ENCODE measurements at places on chromosomes 16 and 17. TPM values are rescaled to one million over a fixed set of nuclear protein-coding genes. Genes with fewer than 3 reads are reported as not detected.

- DNase-seq = peak; percentile 40
Measured at GRCh38 chr17:21680366-21680765, 12.0 kb upstream of the KCNJ18 start.

DNA sequence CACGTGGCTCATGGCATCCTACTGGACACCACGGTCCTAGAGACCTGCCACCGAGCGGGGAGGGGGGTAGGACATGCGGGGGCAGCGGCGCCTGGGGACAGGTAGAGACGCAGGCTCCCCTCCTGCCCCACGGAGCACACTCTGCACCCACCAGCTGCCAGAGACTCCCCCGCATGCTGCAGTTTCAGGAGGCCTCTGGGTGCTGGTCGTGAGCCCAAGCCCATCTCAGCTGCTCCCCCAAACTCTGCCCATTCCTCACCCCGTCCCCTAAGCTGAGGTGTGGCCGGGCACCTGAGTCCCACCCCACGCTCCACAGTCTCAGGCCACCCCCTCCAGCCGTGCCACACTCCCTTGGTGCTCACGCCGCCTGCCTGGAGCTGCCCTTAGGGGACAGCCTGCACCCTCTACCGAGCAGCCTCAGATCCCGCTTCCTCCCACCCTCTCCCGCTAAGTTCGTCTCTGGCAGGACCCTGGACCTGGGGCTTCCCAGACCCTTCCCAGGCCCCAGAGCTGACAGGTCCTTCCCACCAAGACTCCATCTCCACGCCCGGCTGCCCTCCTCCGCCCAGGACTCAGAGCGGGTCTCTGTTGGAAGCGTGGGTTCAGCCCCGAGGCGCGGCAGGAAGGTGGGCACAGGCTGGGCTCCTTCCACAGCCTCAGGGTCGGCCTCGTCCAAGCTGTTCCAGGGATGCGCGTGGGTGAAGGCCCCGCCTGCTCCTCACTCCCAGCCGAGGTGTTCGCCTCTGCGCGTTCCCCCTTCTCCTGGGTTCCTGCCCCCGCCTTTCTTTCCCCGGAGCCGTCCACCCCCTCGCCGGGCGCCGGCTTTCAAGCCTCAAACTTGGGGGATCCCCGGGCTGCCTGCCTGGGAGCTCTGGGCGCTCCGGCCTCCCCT lies 1.3 kb downstream of the RAB40B start:
- no peak for DNase-seq

DNA sequence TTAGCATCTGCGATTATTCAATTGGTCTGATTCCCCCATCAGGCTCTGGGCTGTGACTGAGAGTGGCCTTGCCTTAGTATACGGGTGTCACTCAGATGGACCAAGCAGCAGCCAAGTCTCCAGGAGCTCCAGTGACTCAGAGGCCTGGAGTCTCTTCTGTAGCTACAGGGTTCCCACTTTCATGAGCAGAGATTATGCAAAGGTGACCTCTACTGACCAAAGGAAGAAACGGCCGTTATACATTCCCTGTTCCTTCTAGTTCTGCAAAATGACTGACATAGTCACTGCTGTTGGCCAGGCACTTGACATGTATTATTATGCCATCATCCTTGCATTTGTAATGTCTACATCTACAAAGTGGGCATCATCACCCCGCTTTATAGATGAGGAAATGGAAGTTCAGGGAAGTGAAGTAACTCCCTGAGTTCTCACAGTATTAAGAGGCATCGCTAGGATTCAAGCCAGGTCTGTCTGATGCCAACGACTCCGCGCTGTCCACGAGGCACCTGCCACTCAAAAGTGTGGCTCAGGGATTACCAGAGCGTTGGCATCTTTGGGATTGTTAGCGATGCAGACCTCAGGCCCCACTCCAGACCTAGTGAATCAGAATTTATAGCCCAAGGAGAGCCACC lies 23.3 kb downstream of the SLC38A7 start:
- DNase-seq = no peak

- DNase-seq = no peak
Measured at GRCh38 chr17:73593249-73593965, 50.8 kb downstream of the SDK2 start.

- no peak for DNase-seq
Measured at GRCh38 chr17:16068323-16068722, 68.7 kb downstream of the TTC19 start.

- no peak for DNase-seq
Measured at GRCh38 chr16:81143921-81144471, 47.8 kb upstream of the GCSH start.

- no peak for DNase-seq
Measured at GRCh38 chr17:3857261-3858105, 11.4 kb upstream of the NCBP3 start.

DNA sequence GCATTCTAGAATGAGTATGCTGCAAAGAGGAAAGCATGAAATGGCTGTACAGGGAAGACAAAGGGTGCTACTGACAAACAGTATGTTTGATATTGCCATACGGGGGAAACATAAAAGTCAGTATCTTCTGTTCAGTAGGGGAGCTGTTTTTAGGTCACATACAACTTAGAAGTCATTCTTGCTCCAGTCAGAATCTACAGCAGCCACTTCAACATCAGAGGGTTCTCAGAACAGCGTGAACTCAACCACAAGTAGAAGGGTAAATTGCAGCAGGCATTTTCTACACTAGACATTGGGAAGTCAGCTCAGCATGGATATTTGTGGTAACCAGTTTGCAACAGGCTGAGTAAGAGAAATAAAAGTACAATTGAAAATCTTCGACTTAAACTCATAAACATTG lies 1241.8 kb upstream of the GOT2 start:
- DNase-seq = no peak

DNA sequence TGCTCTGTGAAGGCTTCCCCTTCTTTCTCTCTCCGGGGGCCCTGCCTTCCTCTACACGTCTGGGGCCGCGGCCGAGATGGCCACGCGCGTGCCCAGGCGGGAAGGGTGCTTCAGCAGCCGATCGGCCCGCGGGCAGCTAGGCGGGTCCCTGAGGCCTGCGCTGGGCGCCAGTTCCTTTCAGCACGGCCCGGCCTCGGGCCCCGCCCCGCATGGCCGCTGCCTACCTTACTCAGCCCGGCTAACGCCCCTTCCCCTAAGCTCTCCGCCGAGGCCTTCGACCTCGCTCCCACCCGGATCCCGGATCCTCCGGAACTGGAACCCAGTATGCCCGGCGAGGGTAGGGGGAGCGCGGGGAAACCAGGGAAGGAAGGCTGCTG lies 335 bp downstream of the TMEM11 start:
- DNase-seq = no peak

ST6GALNAC2 gene
- 4.0 TPM for total RNA-seq
